ENCODE measurements at places on chromosomes 12 and 14.

GRCh38 chr12:95557625-95558024, 6.3 kb upstream of the USP44 start:
- DNase-seq: no peak

- DNase-seq: no peak
Measured at GRCh38 chr12:98513379-98514322, 1.7 kb upstream of the TMPO start.

- DNase-seq: no peak
Measured at GRCh38 chr12:23618718-23619117, 330.8 kb downstream of the SOX5 start.

DNA sequence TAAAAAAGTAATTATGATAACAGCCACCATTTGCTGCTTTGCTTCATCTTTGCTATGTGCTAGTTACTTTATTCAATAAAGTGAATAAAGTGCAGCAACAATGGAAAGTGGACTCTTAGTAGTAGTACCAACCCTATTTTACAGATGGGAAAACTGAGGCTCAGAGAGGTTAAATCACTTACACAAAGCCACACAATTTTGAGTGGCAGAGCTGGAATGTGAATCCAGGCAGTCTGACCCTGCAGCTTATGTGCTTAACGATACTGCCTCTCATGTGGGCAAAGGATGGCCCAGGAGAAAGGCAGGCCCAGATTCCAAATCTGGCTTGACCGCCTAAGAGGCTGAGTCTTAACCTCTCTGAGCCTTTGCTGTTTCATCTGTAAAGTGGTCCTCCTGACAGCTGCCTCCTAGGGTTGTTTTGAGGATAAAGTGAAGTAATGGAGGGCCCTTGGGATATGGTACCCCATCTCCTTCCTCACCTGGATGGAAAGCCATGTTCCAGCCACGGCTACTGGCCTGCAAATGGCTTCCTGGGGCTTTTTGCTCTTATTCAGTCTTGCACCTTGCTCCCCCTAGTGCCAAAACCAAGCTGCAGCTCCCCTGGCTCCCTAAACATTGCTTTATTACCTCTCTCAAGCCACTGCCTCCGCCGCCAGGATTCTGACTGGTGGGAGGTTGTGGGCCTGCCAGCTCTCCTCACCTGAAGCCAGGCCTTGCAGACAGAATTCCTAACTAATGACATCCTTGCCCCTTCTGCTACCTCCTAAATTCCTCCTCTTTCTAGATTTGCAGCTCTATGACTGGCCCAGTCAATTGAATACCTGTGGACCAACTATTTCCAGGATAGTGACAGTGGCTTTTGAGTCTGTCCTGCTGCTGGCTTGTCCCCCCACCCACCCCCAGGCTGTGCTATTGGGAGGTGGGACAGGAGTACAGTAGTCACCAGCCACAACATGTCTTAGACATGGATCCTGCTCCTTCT, 283.3 kb upstream of the PWP1 start:
- no peak for DNase-seq

GRCh38 chr12:104935886-104936285, 22.2 kb downstream of the SLC41A2 start:
- DNase-seq: no peak

GRCh38 chr14:65016471-65016870, 29.8 kb downstream of the FNTB start:
- no peak for DNase-seq

- DNase-seq: no peak
Measured at GRCh38 chr12:106585521-106586277, 2.9 kb downstream of the RFX4 start.

DNA sequence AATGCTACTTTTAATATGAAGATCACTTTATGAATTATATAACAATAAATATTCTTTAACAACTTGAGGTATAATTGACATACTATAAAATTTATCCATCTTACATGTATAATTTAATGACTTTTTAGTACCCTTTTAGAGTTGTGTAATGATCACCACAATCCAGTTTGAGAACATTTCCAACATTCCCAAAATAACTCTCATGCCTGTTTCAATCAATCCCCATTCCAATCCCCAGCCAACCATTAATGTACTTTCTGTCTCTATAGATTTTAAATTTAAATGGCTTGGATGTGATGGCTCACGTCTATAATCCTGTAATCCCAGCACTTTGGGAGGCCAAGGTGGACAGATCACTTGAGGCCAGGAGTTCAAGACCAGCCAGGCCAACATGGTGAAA, 23.5 kb upstream of the FRMD6 start:
- no peak for DNase-seq

- no peak for DNase-seq
Measured at GRCh38 chr14:51846631-51847488, 13.6 kb upstream of the GNG2 start.

DNA sequence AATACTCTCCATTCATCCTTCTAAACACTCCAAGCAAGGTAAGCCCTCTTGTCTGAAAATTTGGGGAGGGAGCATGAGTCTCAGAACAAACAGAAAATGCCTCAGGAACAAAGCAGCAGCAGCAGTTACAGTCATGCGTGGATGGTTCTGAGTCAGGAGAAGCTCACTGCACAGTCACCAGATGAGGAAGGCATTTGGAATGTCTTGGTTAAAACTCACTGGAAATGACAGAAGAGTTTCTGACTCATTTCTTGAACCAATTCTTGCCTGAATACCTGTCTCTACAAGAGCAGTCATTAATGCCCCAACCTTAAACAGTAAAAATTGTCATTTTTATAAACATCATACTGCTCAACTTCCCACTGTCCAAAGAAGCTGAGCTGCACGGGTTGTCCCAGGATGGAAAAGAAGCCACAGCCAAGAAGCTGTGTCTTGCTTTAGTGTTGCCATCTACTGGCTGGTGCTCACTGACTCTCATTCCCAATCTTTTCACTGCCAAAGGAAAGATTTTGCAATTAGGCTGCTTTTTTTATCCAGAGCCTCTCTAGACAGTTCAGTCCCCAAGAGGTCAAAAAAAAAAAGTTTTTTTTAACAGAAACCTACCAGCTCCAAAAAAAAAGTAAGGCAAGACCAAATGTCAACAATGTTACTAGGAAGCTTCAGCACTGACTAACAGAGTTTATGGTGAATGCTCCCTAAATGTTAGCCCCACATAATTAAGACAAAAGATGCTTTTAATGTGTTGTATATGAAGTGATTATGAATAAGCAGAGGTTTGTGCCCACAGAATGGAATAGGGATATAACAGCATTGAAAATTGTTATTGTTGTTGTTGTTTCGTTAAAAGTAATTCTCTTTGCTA, 40.4 kb downstream of the KICS2 start:
- no peak for DNase-seq

- DNase-seq: no peak
Measured at GRCh38 chr14:79742142-79742541, 469.2 kb downstream of the DIO2 start.

GRCh38 chr14:93522221-93522620, 91.5 kb downstream of the UNC79 start:
- DNase-seq: no peak

DNA sequence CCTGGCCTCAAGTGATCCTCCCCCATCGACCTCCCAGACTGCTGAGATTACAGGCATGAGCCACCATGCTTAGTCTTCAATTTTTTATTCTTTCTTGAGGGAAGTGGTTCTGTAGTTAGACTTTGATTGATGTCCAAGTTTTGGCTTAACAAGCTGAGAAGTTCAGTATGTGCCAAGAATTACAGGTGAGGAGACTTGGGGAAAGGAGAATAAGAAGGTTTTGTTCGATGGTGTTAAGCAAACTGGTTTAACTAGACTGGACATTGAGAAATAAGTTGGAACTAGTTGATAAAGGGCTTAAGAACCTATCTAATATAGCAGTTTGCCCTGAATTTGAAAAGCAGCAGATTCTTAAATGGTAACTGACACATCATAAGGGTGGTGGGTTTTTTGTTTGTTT, 32.6 kb upstream of the PLEKHD1 start:
- no peak for DNase-seq

GRCh38 chr14:66496911-66497310, 10.7 kb downstream of the CCDC196 start:
- DNase-seq: no peak

- no peak for DNase-seq
Measured at GRCh38 chr12:26935636-26936378, 2.0 kb downstream of the INTS13 start.

GRCh38 chr12:95629392-95629791, 78.1 kb upstream of the USP44 start:
- DNase-seq: no peak

GRCh38 chr12:3150931-3151835, 74.0 kb downstream of the TSPAN9 start:
- DNase-seq: no peak

GRCh38 chr12:5778821-5779220, 166.2 kb downstream of the ANO2 start:
- DNase-seq: no peak

GRCh38 chr14:61452452-61452851, 131.1 kb downstream of the PRKCH start:
- no peak for DNase-seq

DNA sequence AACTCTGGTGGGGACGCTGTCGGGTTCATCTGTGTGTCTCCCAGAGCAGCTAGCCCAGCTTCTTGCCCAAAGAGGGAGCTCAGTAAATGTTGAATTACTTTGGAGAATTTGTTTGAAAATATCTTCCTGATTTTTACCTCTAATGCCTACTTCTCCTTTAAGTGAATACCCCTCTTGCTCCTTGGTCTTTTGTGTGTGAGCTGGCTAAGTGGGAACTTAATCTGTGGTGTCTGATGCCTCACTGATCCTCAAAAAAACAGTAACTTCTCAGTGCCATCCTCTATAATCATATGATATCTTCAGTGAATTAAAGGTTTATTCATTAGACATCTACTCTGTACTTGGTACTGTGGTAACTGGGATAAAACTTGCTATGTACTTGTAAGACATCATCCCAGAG, 7.7 kb upstream of the PSMA6 start:
- DNase-seq: no peak

GRCh38 chr12:130680451-130680990, 35.6 kb downstream of the RIMBP2 start:
- no peak for DNase-seq

- DNase-seq: no peak
Measured at GRCh38 chr12:113768850-113769249, 197.3 kb downstream of the RBM19 start.

DNA sequence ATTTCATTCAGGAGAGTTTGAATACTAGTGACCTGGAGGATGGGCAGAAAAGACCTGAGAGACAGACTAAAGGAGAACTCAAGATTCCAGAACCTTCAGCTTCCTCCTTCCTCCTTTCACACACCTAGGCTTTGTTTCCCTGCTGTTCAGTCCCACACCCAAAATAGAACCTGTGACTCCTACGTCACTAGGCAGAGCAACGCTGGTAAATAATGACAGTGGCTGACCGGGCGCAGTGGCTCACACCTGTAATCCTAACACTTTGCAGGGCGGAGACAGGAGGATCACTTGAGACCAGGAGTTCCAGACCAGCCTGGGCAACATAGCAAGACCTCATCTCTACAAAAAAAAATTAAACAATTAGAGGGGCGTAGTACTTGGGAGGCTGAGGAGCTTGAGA, 166.4 kb upstream of the FKBP4 start:
- DNase-seq: no peak

GRCh38 chr12:124768452-124769162, 95.1 kb downstream of the SCARB1 start:
- no peak for DNase-seq

DNA sequence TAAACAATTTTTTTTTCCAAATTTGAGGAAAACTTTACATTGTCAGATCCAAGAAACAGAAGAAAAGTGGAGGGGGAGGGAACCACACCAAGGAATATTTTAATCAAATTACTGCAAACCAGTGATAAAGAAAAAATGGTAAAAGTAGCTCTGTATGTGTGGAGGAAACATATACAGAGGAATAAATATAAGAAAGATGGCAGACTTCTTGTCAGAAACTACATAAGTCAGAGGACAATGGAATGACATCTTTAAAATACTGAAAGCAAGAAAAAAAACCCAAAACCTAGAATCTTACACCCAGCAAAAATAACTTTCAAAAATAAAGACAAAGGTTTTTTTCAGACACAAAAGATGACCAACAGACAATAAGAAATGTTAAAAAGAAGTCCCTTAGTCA, 10.2 kb upstream of the LLPH start:
- no peak for DNase-seq

Measured in cerebellar nuclear complex (tissue), 1 donor.